MCF 10A (cell line): ENCODE measurements at places on chromosomes 1 and 21.
A peak's percentile ranks its signal among the peaks of the same experiment; 100 is the strongest.

DNA sequence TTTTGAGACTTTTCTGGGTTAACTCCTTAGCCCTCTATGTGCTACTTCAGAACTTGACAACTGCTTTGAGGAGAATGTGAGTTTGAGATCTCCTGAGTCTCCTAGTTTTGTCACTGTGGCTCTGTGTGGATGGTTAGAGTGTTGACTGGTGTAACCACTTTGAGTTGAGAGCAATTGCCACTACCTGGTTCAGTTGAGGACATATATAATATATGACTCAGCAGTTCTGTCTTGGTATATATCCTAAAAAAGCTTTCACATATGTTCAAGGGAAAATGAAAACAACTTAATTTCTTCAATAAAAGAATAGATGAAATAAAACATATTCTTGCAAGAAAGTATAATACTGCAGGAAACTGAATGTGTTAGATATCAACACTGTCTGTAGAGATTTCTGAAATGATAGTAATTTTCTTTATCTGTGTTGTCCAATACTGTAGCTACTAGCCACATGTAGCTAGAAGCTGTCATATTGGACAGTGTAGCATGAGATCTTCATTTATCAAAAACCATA, 96.7 kb upstream of the QSOX1 start:
- DNase-seq = peak; percentile 8

DNA sequence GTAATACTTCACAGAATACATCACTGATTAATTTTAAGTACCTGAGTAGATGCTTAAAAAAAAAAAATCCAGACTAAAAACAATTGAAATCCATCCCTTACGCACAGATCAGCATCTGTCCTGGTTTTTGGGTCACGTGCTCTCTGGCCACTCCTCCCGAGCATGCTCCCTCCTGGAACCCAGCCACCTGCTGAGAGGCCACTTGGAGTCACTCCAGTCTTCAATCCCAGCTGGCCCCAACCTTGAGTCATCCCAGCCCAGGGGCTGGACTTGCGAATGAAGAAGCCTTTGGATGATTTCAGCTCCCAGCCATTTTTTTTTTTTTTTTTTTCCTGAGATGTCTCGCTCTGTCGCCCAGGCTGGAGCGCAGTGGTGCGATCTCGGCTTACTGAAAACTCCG, 8.9 kb downstream of the MAP1LC3C start:
- peak; percentile 100 for DNase-seq

GRCh38 chr21:40923407-40923806, 76.4 kb upstream of the DSCAM start:
- peak; percentile 78 for DNase-seq

DNA sequence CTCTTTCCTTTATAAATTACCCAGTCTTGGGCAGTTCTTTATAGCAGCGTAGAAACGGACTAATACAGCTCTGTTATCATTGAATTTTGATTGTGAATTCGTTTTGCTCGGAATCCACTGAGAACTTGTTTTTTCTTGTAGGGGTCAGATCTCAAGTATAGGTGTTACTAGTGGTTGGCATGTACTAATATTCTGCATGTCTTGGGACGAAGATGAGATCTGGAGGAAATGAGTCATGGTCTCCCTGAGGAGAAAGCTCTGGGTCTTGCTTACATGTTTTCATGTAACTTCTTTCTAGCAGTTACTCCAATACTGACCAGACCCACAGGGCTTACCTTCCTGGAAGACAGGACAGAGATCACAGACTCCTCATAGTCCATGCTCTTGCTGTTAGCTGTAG, 30.3 kb downstream of the ZSCAN20 start:
- peak; percentile 37 for DNase-seq

DNA sequence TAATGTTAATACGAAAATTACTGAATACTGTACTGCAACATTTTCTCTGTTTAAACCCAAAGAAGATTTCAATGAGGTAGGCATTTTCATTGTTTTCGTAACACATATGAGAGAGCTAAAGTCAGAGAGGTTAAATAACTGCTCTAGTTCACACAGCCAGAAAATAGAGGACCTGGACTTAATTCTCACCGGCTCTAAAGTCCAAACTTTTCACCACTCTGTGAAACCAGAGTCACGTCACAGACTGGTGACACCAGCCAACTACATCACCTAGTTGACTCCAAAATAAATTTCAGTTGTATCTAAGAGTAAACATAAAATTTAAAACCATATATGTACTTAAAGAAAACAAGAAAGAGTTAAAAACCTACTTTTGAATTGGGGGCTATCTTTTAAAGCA, 146.7 kb downstream of the FCRL5 start:
- no peak for DNase-seq

DNA sequence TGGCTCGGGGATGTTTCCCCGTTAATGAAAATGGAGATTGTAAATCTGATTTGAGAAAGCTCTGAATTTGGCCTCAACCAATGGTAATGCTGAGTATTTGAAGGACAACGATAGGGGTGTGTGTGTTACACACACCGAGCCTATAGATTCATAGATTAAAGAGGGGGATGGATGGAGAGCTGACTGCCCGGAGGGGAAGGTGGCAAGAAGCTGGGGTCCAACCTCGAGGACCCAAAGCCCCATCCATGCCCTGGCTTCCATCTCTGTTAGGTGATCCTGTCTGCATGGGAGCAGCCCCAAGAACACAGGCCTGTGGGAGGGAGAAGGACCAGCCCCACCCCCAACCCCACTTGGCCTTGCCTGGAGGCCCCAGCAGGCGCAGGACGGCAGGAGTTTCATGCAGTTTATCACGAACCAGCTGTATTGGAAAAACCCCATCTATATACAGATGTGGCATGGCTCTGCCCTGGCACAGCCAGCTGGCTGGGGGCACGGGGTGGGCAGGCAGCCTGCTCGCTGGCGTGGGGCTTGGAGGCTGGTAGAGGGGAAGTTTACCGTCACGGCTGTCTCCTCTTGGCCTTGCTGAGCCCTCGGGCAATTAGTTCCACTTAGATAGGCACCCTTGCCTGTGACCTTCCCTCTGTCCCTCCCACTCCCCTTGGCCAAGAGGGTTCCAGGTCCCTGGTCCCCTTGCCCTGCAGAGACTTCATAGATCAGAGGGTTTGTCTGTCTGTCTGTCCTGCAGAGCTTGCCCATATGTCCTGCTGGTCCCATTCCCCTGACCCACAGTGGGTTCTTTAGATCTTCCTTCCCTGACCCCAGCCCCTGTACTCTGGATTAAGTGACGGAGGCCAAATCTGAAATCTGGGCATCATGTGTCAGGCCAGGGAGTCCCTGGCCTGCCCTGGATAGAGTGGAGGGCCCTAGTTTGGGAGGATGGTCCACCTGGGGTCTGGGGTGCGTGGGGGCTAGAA, 3.0 kb downstream of the HSPB7 start:
- DNase-seq = no peak

DNA sequence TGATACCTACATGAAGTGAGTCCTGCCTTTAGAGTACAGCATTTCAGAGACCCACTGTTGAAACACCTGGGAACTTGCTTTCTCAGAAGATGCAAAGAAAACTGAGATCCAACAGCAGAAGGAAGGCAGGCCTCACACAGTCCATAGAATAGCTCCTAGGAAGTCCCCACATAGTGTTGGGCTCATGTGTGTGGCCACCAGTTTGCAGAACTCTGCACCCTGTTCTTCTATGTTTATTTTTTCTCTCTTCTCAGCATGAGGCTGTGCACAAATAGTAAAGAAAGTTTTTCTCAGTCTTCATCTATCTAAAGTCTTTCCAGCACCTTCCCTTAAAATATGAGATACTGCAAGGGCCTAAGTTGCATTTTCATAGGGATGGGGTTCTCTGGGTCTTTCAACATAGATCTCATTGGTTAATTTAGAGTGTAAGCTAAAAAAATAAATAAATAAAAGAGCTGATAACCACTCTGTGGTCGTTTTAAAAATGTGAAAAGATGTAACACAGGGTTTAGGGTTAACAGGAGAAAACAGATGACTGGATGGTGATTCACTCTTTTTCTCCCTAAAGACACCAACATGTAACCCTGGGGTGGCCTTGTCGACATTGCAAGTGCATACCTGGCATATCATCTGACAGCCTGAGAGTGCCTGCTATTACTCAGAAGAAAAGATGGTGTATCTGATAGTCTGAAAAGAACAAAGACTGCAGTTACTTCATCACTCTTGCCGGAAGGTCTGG, 94.6 kb downstream of the ZC3H11B start:
- DNase-seq = peak; percentile 55

DNA sequence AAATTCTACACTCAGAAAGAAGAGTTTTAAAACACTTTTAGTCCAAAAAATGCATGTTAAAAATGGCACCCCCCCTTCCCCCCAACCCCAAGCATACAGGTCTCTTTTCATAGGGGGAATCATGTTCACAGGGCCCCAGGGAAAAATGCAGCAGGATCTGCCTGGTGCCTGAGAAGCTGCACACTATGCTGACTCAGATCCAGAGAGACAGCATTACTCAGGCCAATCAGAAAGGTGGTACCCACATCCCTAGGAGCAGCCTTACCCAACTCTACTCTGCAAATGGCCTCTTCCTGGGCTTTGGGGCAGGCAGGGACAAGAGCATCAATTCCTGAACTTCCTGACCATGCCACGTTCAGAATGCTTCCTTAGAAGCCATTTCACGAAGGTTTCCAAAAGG, 119.0 kb downstream of the HIVEP3 start:
- peak; percentile 21 for DNase-seq
